Stimulated activated CD4-positive, alpha-beta T cell treated with anti-CD3 and anti-CD28 coated beads, Interleukin-15, amount 100 ng/mL, for 1 hour (primary cell): ENCODE measurements at places on chromosomes 11 and 22.

DNA sequence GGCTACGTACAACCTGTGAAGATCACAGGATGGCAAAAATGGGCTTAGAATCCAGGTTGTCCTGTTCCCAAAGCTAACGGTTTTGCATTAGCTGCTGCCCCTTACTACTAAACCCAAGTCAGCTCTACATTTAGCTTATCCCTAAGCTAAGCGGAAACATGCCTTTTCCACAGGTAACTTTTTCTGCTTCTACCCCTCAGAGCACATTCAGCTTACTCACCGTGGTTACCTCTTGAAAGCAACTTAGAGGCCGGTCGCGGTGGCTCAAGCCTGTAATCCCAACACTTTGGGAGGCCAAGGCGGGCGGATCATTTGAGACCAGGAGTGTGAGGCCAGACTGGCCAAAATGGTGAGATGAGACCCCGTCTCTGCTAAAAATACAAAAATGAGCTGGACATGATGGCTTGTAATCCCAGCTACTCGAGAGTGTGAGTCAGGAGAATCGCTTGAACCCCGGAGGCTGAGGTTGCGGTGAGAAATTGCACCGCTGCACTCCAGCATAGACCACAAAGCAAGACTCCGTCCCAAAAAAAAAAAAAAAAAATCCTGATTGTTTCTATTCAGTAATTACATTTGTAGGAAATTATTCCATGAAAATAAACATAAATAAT is 790 bp upstream of the TMEM41B start:
- DNase-seq: no peak

DNA sequence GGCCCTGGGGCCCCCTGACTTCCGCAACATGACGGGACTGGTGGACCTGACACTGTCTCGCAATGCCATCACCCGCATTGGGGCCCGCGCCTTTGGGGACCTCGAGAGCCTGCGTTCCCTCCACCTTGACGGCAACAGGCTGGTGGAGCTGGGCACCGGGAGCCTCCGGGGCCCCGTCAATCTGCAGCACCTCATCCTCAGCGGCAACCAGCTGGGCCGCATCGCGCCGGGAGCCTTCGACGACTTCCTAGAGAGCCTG is 992 bp downstream of the LRFN4 start:
- DNase-seq: no peak

DNA sequence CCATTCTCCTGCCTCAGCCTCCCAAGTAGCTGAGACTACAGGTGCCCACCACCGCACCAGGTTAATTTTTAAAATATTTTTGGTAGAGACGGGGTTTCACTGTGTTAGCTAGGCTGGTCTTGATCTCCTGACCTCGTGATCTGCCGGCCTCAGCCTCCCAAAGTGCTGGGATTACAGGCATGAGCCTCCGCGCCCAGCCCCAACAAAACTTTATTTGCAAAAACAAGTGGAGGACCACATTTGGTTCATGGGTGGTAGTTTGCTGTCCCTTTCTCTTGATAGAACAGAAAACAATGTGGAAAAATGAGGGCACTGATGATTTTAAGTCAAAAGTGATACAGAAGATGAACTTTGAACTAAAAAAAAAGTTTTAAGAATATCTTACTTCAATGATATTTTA is 121.8 kb upstream of the SERPIND1 start:
- no peak for DNase-seq

- no peak for DNase-seq
These were observed 180.6 kb downstream of the TBC1D22A start for GRCh38 chr22:46942799-46943785.

- DNase-seq: no peak
These were observed 39.3 kb downstream of the RIBC2 start for GRCh38 chr22:45452565-45453379.

GRCh38 chr11:127627629-127628457 is 627.3 kb upstream of the KIRREL3 start:
- DNase-seq: no peak

DNA sequence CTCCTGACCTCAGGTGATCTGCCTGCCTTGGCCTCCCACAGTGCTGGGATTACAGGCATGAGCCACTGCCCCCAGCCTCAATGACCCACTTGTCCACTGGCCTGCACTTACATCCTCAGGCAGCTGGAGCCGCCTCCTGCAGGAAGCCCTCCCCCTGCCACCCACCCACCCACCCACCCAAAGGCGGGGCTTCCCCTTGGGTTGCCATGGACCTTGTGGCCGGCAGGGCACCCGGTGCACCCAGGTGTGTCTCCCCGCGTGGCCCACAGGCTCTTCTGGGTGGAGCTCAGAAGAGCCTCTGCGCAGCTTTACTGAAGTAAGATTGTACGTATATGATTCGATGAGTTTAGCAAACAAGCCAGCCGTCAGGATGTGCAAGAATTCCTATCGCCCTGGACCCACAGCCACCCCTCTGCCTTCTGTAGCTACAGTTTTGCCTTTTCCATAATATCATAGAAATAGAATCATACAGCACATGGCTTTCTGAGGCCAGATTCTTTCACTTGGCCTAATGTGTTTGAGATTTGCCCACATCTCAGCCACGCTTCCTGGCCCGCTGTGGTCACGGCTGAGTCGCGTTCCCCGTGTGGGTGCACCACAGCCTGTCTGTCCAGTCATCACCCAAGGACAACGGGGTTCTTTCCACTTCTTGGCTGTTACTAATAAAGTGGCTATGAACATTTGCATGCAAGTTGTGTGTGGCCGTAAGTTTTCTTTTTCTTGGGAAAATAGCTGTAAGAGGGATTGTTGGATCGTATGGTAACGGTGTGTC is 5.3 kb upstream of the BRSK2 start:
- no peak for DNase-seq

- no peak for DNase-seq
These were observed 1.1 kb upstream of the SLC35F2 start for GRCh38 chr11:107859459-107860239.

DNA sequence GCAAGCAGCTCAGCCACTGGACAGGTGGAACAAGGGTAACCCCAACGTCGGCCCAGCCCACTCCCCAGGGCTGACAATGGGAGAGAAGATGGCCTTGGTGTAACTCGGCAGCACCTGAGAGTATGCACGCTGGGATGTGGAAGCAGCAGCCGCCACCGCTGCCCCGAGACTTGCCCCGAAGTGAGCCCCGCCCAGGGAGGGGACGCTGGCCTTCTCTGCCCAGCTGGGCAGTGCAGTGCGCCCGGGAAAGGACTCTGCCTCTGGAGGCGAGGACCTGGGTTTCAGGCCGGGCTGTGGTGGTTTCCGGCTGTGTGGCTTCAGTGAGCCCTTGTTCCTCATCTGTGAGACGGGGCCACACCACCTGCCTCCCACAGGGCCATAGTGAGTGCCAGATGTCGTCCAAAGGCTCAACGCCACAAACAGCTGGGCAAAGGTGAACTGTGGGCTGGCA is 8.6 kb upstream of the POLDIP3 start:
- DNase-seq: no peak

GRCh38 chr11:11279956-11280689 is 72.9 kb downstream of the CSNK2A3 start:
- no peak for DNase-seq

DNA sequence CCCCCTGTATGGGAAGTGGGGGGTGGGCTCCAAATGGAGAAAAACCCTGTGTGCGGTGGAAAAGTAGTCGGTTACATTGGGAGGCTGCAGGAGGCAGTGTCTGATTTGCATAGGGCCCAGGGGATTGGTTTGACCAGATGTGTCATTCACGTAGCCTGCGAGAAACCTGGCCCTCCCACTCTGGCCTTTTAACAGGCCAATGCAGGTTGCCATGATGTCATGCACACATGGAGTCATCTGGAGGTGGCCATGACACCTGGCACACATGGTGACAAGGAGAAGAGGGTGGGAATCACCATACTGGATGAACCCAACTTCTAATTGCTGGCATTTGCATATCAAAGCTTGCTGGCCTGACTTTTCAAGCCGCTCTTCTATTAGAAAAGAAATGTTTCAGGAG is 50.6 kb downstream of the FAM181B start:
- DNase-seq: no peak

GRCh38 chr11:94303966-94304958 is at the start of gene IZUMO1R:
TSS of gene IZUMO1R (plus strand) at chr11:94304580. CDS start at chr11:94305637, 1,057 bp downstream.
- DNase-seq: no peak

GRCh38 chr11:71339396-71339881 is 87.1 kb upstream of the SHANK2 start:
- DNase-seq: no peak

- DNase-seq: no peak
These were observed 105.0 kb downstream of the TRIM29 start for GRCh38 chr11:120032766-120033390.

- DNase-seq: no peak
These were observed 32.7 kb downstream of the CD6 start for GRCh38 chr11:61004180-61004611.

DNA sequence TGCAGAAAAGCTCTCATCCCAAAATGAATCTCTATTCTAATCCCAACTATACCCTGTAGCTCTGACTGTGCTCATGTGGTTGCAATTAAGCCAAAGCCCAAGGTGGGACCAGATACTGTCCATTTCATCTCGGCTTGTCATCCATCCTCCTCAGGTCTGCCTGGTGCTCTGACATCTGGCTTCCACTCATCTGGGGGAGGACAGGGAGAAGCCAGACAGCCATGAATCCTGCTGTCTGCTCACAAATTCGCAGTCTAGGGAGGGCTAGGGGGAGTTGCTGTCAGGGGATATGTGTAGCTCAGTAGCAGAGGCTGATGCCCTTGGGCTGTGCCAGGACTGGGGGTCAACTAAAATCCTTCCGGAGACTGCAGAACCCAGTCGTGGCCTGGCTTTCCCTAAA is 167.1 kb downstream of the ETS1 start:
- no peak for DNase-seq

DNA sequence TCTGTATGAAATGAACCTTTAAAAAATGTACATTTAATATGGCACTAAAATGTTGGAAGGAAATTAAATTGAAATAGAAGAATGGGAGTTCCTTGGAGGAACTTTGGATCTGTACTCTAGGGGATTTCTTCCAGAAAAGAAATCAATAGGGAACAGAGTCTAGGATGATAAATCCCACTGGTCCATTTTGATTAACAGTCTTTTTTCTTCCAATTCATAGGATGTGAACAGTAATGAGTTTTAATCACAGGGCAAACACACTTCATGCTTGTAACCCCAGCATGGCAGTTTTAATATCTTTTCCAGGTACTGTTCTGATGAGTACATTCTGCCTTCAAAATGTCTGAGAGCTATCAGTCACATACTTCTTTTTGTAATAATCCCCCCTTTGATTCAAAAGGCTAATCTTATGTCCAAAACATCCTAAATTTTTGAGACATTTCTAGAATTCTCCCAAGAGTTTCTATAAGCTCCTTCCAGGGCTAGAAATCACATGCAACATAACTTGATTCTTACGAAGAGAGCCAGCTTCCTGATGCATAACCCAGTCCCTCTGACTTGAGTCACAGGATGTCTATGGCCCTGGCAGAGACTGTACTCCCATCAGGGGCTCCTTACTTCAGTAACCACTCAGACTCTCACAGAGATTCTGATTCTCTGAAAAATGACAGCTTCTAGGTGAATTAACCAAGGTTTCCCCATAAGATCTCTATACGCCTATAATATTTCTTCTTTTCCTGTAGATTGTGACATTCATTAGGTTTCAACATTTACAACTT is 112.9 kb downstream of the SLC36A4 start:
- DNase-seq: no peak

DNA sequence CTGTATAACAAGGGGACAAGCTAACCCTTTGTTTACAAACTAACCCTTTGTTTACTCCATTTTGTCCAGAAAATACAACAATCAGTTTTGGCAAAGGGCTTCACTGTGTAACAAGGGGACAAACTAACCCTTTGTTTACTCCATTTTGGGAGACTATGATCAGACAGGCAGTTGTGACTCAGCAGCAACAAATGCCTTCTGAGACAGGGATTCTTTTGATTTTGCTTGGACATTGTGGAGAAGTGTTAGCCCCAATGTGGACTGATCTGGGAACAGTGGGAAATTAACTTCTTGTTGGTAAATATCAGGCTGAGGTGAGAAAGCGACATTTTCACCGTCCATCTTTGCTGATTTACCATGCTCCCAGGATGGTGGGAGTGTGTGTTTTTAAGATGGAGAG is 983 bp downstream of the EHF start:
- DNase-seq: no peak

GRCh38 chr11:125945011-125945796 is 640 bp upstream of the VSIG10L2 start:
- no peak for DNase-seq

DNA sequence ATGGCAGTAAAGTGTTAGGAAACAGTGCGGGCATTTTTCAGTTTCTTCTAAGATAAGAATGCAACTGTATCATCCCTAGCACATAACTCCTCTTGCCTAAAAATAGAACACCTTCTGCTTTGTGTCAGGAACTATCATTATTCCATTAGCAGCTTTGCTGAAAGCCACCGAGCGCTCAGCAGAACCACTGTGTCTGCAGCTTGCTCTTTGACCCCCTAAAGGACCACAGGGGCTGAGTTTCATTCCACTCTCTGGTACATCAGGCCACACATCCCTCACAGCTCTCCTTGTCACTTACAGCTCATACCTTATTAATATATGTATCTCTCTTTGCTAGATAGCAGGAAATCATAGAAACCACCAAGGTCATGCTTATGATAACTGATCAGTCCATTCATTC is 360.2 kb downstream of the KCNA4 start:
- no peak for DNase-seq

DNA sequence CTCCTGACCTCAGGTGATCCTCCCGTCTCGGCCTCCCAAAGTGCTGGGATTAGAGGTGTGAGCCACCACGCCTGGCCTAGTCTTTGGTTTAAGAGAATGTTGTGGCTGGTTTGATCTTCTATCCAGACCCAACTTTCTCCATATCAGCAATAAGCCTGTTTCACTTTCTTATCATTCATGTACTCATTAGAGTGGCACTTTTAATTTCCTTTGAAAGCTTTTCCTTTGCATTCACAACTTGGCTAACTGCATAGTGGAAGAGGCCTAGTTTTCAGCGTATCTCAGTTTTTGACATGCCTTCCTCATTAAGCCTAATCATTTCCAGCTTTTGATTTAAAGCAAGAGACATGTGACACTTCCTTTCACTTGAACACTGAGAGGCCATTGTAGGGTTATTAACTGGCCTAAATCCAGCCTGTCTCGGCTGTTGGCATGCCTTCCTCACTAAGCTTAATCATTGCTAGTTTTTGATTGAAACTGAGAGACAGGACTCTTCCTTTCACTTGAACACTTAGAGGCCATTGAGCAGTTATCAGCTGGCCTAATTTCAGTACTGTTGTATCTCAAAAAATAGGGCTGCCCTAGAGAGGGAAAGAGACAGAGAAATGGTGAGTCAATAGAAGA is 13.1 kb upstream of the RPL3 start:
- no peak for DNase-seq
